ENCODE measurements at places on chromosomes 1 and 21. TPM values are rescaled to one million over a fixed set of nuclear protein-coding genes. Genes with fewer than 3 reads are reported as not detected.
A peak's percentile ranks its signal among the peaks of the same experiment; 100 is the strongest.

DNA sequence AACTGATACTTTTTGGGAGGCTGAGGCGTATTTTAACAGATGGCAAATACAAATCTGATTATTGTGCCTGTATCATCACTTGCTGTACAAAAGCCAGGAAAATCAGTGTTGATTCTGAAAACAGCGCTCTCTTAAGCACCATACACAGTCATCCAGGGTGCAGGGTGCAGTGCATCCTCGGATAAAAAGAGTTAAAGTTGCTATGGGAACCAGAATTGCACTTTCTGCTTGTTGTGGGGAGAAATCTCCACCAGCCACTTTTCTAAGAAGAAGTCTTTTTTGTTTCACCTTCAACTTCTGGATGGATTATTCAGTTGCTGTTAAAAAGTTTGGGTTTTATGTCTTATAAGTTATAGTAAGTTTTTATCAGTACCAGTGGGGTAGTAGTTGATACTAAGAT lies 3.8 kb downstream of the LAMC1 start:
- DNase-seq, result no peak

Gene ETV3L
- total RNA-seq, result not detected

Gene CHIA
- total RNA-seq, result not detected

Gene LCE6A
- total RNA-seq, result not detected

- DNase-seq, result no peak
Observed at GRCh38 chr1:7564137-7564536, 207.0 kb upstream of the VAMP3 start.

GRCh38 chr1:71295350-71295749 lies 214.5 kb upstream of the ZRANB2 start:
- no peak for DNase-seq

- DNase-seq, result peak; percentile 47
Observed at GRCh38 chr1:59730302-59730701, 84.4 kb upstream of the HOOK1 start.

- peak; percentile 55 for DNase-seq
Observed at GRCh38 chr1:222167111-222167510, 380.8 kb downstream of the HHIPL2 start.

DNA sequence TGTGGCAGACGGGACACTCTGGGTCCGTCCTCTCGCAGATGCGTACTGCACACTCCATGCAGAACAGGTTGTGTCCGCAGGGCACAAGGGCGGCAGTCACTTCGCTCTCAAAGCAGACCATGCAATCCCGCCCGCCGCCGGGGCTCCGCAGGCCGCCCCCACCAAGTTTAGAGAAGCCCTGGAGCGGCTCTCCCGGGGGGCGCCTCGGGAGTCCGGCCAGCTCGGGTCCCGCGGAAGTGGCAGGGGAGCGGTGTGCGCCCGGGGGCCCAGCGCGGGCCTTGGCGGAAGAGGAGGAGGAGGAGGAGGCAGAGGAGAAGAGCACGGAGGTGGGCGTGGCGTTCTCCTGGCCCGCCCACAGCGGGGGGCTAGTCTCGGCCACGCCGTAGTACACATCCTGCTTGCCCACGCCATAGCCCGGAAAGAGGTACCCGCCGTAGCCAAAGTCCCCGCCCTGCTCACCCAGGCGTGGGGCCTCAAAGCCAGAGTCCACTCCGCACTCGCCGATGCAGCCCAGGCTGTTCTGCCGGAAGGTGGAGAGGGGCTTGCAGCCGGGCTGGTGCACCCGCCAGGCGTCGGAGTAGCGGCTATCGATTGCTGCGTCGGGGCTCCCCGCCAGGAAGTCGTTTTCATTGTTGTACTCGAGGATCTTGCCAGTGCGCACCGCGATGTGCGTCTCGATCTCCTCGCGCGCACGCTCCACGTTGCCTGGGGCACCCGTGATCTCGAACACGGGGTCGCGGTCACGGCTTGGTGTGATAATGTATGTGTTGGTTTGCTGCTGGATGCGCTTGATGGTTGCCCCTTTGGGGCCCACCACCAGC lies 5.4 kb downstream of the MEX3A start:
- DNase-seq, result peak; percentile 47

Gene ALPL
- total RNA-seq, result 0.67 TPM

DNA sequence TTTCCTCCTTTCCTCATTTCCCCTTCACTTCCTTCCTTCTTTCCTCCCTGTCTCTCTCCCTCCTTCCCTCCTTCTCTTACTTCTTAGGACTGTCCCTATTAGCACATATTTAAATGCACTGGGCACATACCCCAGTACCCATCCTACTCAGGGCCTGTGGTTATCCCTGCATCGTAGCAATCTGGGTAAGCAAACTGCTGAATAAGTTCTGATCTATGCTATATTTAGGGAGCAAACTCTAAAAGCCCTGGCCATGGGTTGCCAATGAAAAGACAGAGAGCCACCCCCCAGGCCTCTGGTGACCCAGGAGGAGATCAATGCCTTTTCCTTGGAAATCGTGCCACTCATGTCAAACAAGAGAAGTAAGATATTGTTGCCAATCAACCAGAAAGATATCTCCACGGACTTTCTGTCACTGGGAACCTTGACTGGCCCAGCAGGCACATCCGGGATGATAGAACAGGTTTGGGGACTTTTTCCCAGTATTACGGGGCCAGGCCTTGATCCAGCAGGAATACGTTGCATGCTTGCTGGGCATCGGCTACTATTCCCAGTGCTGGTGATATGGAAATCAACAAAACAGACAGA lies 5.4 kb downstream of the FAM3B start:
- DNase-seq, result no peak

GRCh38 chr1:45205910-45206721 lies at the start of gene ZSWIM5:
ZSWIM5 (minus strand) TSS chr1:45206605; CDS start chr1:45206350, 255 bp downstream.
- peak; percentile 53 for DNase-seq

DNA sequence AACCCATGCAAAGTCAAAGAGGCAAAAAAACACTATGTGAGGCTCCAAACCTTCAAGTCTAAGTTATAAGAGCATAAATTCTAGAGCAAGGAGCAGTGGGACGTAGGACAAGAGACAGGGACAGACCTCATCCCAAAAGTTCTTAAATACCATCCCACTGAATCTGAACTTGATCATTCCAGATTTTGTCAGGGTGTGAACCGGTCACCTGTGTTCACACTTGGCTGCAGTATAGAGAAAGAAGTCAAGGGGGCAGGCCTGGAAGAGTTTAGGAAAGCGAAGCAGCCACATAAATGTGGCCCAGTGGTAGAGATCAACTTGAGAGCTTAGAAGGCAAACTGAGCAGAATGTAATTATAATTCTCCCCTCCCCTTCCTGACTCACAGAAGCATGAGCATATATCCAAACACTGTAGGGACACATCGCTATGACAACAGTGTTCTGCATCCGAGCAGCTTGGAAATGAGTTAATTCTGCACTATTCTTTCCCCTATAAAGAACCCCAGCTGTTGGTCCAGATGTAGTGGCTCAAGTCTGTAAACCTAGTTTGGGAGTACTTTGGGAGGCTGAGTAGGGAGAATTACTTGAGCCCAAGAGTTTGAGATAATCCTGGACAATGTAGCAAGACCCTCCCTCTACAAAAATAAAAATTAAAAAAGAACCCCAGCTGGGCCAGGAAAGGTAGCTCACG lies 2.7 kb downstream of the AKR7A2 start:
- peak; percentile 30 for DNase-seq
